Muscle of leg (tissue), 16 donors: ENCODE measurements at places on chromosomes 7 and 10. TPM values are rescaled to one million over a fixed set of nuclear protein-coding genes. Genes with fewer than 3 reads are reported as not detected.
A peak's percentile ranks its signal among the peaks of the same experiment; 100 is the strongest.

DNA sequence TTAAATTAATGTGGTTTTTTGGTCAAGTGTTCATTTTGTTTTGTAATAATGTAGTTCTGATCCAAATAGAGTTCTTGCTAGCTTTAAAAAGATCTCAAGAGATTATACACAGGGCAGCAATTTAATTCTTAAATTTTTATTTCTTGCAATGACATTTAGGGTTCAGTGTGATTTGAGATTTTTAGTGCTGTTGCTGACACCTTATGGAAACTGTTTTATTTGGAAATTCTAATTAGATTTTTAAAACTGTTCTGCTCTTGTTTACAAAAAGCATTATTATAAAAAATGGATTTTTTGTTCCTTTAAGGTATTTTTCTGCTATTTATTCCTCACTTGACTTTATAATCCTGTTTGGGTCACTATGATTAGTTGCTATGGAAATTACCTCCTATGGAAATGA, 72.1 kb downstream of the RTKN2 start:
- peaks cover 4% of the 10 kb centered on the region for H3K36me3 ChIP-seq
- H3K4me3 ChIP-seq, result no peak overlapping the region
- no peaks in the 10 kb centered on the region for H3K27me3 ChIP-seq
- no peaks in the 10 kb centered on the region for H3K4me1 ChIP-seq
- H3K27ac ChIP-seq, result no peak overlapping the region

DNA sequence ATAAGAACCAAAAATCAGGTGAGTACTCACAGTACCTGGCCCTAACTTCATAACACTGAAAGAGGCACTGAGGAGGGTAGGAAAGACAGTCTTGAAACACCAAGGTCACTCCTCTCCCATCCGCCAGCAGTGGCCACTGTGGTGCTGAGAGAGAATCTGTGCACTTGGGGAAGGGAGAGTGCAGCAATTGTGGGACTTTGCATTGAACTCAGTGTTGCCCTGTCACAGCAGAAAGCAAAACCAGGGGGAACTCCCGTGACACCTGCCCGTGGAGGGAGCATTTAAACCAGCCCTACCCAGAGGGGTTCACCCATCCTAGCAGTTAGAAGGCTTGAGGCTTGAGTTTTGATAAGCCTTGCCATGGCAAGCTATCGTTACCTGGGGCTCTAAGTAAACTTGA, 35.2 kb upstream of the MAP3K8 start:
- H3K4me3 ChIP-seq, result no peak overlapping the region
- no peak for DNase-seq
- no peaks in the 10 kb centered on the region for H3K27me3 ChIP-seq
- H3K27ac ChIP-seq, result no peak overlapping the region

GRCh38 chr10:71797533-71798307, 24.4 kb upstream of the VSIR start:
- no peaks in the 10 kb centered on the region for H3K4me1 ChIP-seq
- no peaks in the 10 kb centered on the region for H3K36me3 ChIP-seq
- H3K27ac ChIP-seq, result no peak overlapping the region
- H3K4me3 ChIP-seq, result no peak overlapping the region
- DNase-seq, result no peak

GRCh38 chr7:80611779-80612178, 26.7 kb upstream of the CD36 start:
- peak overlapping the region; percentile 23 for H3K27ac ChIP-seq
- peaks cover 4% of the 10 kb centered on the region for H3K4me1 ChIP-seq
- DNase-seq, result peak; percentile 79
- no peak overlapping the region for H3K4me3 ChIP-seq

GRCh38 chr10:127306479-127306878, 110.1 kb upstream of the INSYN2A start:
- no peak overlapping the region for H3K4me3 ChIP-seq
- no peaks in the 10 kb centered on the region for H3K4me1 ChIP-seq
- peak; percentile 31 for DNase-seq
- H3K27me3 ChIP-seq, result no peaks in the 10 kb centered on the region
- no peaks in the 10 kb centered on the region for H3K36me3 ChIP-seq

The ZNF239 gene
- 8.2 TPM for total RNA-seq

The CFAP58 gene
- total RNA-seq, result 0.22 TPM
